ENCODE measurements at places on chromosomes 11 and 22.

DNA sequence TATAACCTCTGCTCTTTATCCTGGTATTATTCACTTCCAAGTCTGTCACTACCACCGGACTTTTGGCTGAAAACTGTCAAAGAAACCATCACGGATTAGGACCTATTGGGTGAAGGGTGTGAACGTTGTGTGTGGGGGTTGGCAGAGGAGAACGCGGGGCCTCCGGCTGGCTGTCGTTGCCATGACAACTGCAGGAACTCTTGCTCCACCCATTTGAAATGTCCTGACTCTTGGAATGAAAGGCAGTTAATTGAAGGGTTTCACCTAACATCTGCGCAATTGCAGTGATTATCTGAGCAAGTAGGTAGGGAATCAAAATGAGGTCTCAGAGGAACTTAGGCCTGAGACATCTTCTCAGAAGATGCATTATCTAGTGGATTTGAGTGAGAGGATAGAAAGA is 60.9 kb upstream of the CLMP start:
- DNase-seq, result no peak

GRCh38 chr11:11665407-11665806 is 43.6 kb upstream of the GALNT18 start:
- DNase-seq, result no peak

DNA sequence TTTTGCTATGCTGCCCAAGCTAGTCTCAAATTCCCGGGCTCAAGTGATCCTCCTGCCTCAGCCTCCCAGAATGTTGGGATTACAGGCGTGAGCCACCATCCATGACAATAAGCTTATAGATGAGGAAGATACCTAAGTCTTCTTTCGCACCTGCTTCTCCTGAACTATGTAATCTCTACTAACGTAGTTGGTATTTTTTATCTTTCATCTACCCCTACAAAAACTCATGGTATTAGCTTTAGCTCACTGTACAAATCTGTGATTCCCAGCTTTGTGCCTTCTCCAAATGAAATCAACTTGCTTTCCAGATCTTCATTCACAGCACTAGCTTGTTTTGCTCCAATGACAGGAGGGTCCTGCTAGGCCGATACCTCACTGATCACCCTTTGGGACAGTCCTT is 36.4 kb downstream of the PI4KA start:
- no peak for DNase-seq

DNA sequence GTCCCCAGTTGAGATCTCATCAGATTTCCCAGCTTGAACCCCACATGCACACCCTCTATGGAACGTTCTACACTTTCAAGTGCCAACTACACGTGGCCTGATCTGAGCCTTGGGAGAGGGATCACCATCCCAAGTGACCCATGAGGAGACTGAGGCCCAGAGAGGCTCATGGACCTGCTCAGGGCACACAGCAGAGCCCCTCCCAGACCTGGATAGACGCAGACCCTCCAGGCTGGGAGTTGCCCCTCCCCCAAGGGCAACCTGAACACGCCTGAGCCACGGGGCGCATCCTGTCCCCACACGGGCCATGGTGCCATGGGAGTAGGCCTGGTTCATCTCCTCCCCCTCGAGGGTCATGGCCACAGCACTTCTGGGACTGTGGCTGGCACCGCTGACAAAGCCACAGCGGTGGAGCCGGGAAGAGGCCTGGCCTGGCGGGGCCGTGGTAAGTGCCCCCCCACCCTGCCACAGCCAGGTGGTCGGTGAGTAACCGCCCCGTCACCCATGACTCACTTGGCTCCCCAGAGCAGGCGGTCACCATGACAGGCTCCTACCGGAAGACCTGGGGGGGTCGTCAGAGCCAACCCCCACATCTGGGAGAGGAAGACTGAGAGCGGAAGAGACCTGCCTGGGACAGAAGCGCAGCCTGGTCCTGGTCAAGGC is 8.1 kb downstream of the WNT7B start:
- DNase-seq, result no peak

- DNase-seq, result no peak
These were observed 107.4 kb downstream of the SGSM3 start for GRCh38 chr22:40477683-40478337.

All from NT2/D1 (cell line).